Uterine smooth muscle cell (primary cell): ENCODE measurements at places on chromosomes 5 and 9. TPM values are rescaled to one million over a fixed set of nuclear protein-coding genes. Genes with fewer than 3 reads are reported as not detected.

DOK3 gene
- 0.62 and 1.3 TPM in 2 replicates for total RNA-seq

CLPTM1L gene
- 209 and 261 TPM in 2 replicates for total RNA-seq

IFNA21 gene
- total RNA-seq = not detected in 2 replicates

POU5F2 gene
- total RNA-seq = 1.00 and 1.4 TPM in 2 replicates

TCF7 gene
- 0.37 and 2.0 TPM in 2 replicates for total RNA-seq

SCGB3A2 gene
- total RNA-seq = not detected in 2 replicates

ZNF484 gene
- total RNA-seq = 12.5 and 13.7 TPM in 2 replicates

IRX1 gene
- not detected in 2 replicates for total RNA-seq

NKD2 gene
- not detected in 2 replicates for total RNA-seq
